ENCODE measurements at places on chromosomes 6 and 20.

DNA sequence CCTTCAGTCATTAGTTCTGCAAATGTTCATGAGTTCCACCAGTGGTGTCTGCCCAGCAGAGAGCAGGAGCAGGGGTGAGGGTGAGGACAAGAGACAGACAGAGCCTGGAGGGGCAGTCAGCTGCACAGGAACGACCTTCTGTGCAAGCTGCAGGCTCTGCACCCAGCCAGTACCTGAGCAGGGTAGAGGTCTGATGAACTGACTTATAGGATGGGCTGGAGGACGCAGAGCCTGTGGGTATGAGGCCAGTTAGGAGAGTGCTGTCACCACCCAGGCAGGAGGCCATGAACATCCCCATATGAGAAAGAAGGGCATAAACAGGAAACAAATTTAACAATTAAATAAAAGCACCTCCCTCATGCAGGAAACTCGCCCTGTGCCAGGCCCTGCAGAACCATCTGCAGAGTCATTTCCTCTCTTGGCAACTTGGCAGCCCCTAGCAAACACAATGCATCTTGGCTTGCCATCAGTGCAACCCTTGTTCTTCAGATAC, 17.9 kb downstream of the C6orf15 start:
- DNase-seq = no peak

GRCh38 chr6:10587656-10588406, 66.7 kb downstream of the GCNT2 start:
- no peak for DNase-seq

DNA sequence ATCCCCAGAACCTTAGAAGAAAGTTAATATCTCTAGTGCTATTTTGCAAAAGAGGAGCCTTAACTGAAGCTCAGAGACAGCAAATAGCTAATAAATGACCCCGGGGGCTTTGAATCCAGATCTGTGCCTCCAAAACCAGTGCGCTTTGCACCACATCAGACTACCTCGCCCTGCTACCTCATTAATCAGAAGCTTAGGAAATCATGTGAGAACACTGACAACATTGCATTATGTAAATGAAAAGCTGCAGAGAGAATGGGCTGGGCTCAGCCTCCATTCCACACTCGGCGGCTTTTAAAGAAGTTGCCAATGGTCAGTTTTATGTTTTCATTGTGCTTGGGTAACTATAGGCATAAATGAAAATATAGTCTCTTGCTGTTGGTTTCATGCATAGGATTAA, 54.0 kb upstream of the STMND1 start:
- DNase-seq = no peak

GRCh38 chr6:30678964-30679726, 6.3 kb upstream of the DHX16 start:
- peak; percentile 47 for DNase-seq

DNA sequence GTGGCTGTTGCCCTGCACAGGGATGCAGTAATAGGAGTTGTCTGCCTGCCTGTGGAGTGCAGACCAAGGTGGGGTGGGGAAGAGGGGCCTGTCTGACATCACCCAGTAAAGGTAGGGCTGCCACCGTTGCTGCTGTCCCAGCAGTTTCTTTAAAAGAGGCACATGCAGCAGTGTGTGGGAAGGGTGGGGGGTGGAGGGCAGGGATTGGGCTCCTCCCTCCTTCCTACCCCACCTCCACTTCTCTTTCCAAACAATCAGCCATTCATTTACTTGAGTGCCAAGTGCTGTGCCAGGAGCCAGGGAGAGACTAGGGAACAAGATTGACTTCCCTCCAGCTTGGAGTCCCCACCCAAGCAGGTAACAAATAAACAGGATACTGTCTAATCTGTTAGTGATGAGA, 66.8 kb upstream of the MYL9 start:
- no peak for DNase-seq

- no peak for DNase-seq
Observed at GRCh38 chr6:41781366-41781730, 766 bp downstream of the PRICKLE4 start.

DNA sequence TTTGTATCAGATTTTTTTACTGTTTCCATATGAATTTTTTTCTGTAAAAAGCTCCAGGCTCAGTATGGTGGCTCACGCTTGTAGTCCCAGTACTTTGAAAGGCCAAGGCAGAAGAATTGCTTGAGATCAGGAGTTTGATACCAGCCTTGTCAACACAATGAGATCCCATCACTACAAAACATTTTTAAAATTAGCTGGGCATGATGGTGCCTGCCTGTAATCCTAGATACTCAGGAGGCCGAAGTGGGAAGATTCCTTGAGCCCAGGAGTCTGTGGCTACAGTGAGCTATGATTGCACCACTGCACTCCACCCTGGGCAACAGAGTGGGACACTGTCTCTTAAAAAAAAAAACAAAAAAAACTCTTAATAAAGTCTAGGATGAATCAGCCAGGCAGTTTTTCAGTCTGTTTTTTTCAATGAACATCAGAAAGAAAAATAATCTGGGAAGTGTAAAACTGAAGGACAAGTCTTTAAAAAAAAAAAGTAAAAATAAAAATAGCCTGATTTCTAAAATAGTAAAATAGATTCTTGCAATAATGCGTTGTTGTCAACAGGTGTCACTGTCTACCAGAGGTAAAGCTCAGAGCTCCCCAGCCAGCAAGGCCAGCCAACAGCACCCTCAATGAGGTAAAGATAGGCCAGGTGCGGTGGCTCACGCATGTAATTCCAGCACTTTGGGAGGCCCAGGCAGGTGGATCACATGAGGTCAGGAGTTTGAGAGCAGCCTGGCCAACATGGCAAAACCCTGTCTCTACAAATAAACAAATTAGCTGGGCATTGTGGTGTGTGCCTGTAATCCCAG, 9.3 kb upstream of the ATG5 start:
- peak; percentile 30 for DNase-seq

GRCh38 chr6:53934023-53934422, 139.2 kb downstream of the LRRC1 start:
- DNase-seq = no peak

DNA sequence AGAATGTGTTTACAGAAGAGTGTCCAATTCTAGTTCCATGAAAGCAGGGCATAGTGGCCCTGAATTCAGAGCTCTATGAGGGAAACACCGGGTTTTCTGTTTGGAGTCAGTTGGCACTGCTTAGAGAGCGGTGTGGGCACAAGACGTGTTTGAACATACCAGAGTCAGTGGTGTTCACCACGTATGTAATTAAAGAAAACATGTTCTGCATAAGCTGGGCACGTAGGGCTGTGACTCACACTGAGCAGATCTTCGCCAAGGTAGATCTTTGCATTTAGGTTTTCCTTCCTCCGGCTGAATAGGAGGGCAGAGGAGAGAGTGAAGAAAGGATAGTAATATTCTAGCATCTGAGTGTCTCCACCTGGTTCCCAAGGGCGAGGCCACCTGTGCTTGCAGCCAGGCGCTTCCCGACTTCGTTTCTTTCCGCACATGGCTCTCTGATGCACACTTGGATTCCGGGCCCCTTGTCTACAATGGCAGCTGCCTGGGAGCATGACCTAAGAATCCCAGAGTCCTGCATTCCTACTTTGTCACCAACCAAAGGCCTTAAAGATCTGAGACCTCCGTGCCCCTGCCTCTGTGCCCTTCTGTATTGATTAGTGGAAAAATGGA, 136.2 kb downstream of the ERMARD start:
- no peak for DNase-seq

GRCh38 chr6:36986704-36987047, 680 bp upstream of the MTCH1 start:
- no peak for DNase-seq

DNA sequence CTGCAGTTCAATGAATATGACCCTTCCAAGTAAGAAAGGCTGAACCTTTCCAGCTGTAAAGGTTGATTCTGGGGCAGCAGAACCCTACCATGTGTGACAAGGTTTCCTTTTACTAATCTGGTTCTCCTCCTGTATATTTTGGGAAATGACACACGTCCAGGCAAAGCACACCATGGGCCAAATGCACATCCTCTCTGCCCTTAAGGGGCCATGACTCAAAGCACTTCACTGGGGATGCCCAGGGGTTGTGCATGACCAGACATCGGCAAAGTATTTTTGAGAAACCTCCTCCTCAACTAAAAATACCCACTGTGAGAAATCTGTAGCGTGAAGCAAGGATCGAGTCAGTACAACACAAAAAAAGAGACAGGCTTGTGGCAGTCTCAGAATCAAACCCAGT, 174.7 kb downstream of the BACH2 start:
- no peak for DNase-seq

GRCh38 chr20:3847429-3847940, 851 bp downstream of the MAVS start:
- no peak for DNase-seq

DNA sequence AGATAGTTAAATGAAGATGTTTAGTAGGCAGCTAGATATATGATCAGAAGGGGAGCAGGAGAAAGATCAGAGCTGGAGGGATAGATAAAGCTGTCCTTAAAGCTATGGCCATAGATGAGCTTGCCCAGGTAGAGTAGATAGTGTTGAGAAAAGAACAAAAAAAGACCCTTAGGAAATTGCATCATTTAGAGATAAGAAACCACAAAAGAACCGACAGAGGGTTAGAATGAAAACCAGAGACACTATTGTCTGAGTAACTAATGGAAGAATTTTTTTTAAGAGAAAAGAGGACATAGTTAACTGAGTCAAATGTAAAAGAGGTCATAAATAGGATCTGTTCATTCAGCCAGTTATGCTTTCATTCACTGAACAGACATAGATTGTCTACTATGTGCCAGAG, 101.8 kb downstream of the TNFAIP3 start:
- DNase-seq = no peak

DNA sequence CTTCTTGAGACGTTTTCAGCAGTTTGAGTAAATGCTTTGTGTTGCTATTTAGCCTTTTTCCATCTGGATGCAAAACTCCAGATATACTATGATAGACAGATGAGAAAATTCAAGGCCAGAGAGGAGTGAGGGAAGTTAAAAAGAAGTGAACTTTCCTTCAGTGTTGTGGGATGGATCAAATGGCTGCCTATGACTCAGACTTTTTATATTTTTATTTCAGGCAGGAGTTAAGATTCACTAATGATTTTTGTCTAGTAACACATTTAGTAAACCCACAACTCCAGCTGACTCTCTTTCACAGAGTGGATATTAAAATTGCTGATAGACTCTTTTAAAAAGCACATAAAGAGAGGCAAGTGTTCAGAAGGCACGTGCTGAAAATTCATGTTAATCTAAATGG, 23.2 kb upstream of the PTCHD4 start:
- DNase-seq = no peak

GRCh38 chr6:85191656-85192055, 258.2 kb upstream of the NT5E start:
- no peak for DNase-seq

- no peak for DNase-seq
Observed at GRCh38 chr6:47420394-47421371, 56.9 kb upstream of the CD2AP start.

DNA sequence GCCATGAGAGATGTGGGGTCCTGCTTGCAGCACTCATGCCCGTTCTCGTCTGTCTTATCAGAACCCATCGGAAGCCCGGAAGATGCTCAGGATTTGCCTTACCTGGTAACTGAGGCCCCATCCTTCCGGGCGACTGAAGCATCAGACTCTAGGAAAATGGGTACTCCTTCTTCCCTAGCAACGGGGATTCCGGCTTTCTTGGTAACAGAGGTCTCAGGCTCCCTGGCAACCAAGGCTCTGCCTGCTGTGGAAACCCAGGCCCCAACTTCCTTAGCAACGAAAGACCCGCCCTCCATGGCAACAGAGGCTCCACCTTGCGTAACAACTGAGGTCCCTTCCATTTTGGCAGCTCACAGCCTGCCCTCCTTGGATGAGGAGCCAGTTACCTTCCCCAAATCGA, 8.3 kb downstream of the PI16 start:
- no peak for DNase-seq

All from NCI-H1105 (cell line).